ENCODE measurements at places on chromosomes 1 and 21. TPM values are rescaled to one million over a fixed set of nuclear protein-coding genes. Genes with fewer than 3 reads are reported as not detected.

Gene NKAIN1
- 0.32 TPM for total RNA-seq

Gene PPP2R5A
- total RNA-seq = 29.5 TPM

Gene HFM1
- 2.2 TPM for total RNA-seq

Gene GSTM5
- total RNA-seq = 9.1 TPM

Gene LCE1B
- total RNA-seq = not detected

Gene SPATA46
- not detected for total RNA-seq

Gene FAM167B
- total RNA-seq = 3.0 TPM

Gene FMO4
- total RNA-seq = 15.2 TPM

Gene EFNA1
- total RNA-seq = 1.9 TPM

Gene HSD3B2
- total RNA-seq = not detected

Gene MAP3K21
- total RNA-seq = 0.39 TPM

Gene MAB21L3
- 0.26 TPM for total RNA-seq

Gene C1orf94
- total RNA-seq = not detected

Gene MUL1
- 29.8 TPM for total RNA-seq

Gene FAM76A
- total RNA-seq = 19.9 TPM

Gene OR2L8
- total RNA-seq = not detected

Data from articular chondrocyte of knee joint (primary cell).